ENCODE measurements at places on chromosomes 5 and 9. TPM values are rescaled to one million over a fixed set of nuclear protein-coding genes. Genes with fewer than 3 reads are reported as not detected.

Gene OSMR
- 20.1 TPM for total RNA-seq

Gene SPATA31A3
- total RNA-seq: not detected

Gene TOR2A
- 1.7 TPM for total RNA-seq

Gene MZB1
- total RNA-seq: not detected

Gene SLC6A7
- not detected for total RNA-seq

Gene ZNF169
- 1.5 TPM for total RNA-seq

Gene PCDHB11
- 0.69 TPM for total RNA-seq
